ENCODE measurements at places on chromosomes 1 and 21.

- peak; percentile 51 for DNase-seq
Measured at GRCh38 chr1:216456682-216457081, 33.4 kb upstream of the USH2A start.

GRCh38 chr1:38246955-38247952 lies 200.7 kb upstream of the POU3F1 start:
- no peak for DNase-seq

DNA sequence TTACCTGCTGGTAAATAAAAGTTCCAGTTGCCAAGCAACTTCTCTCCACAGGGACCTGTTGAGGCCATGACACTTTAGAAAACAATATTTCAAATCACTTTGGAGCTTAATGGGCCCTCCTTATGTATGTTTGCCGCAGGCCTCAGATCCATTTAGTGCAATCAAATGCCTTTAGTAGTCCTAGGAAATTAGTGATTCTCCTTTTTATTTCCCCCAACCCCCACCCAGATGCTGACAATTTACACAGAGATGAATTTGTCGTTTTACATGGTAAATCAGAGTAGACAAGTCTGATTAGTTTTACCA lies 83.6 kb downstream of the CLIC4 start:
- no peak for DNase-seq

- no peak for DNase-seq
Measured at GRCh38 chr1:56286956-56287355, 292.4 kb downstream of the PLPP3 start.

DNA sequence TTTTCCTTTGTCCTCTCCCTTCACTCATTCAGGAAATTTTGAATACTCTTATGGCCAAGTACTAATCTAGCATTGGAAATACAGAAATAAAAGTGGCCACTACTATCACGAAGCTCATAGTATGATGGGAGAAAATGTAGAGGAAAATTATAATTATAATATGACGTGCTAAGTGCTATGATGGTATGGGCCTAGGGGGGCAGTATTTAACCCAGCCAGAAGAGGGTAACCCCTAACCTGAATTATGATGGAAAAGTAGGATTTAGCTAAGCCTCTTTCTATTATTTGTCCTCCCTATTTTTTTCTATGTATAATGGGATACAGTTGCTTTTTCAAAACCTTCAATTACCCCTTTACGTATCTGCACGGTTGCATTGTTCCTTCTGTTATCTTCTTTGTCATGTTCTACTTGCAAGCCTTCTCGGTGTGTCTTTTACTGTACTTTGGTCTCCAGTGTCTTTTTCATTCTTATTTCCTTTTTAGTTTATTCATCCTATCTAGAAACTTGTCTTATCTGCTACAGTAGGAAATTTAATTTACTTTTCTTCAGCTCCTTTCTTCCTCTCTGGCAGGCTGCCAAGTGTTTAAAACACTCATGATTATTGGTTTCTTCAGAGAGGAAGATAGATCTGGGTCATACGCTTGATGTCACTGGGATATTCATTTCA lies 88.8 kb upstream of the GPR52 start:
- DNase-seq = no peak

DNA sequence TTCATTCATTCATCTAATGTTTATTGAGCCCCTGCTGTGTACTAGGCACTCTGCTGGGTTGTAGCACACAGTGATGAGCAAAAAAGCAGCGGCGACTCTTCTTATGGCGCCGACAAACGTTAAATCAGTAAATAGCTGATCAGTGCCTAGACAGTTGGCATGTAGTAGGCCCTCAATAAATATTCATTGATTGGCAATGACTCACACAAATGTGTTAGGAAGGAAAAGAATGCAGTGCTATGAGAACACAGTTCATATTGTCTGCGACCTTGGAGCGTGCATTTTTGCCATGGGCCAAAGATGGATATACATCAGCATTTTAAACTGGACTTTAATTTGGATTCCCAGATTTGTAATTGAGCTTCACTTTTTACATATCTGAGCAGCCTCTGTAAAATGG lies 52.0 kb downstream of the PRDM2 start:
- DNase-seq = no peak

DNA sequence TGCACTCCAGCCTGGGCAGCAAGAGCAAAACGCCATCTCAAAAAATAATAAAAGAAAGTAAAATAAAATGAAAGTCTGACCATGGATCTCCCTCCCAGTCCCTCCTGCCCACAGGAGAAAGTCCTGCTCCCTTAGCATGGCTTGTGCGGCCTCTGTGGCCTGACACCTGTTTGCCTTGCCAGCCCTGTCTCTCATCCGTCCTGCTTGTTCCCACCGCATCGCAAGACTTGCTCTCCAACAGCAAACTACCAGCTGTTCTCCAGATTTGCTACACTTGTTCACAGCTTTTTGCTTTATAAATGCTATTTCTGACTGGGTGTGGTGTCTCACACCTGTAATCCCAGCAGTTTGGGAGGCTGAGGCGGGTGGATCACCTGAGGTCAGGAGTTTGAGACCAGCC lies 2.7 kb downstream of the ETV3L start:
- no peak for DNase-seq

GRCh38 chr21:43811262-43812105 lies 22.1 kb downstream of the RRP1 start:
- DNase-seq = no peak

GRCh38 chr1:203860396-203861025 lies 888 bp upstream of the SNRPE start:
- DNase-seq = peak; percentile 82

DNA sequence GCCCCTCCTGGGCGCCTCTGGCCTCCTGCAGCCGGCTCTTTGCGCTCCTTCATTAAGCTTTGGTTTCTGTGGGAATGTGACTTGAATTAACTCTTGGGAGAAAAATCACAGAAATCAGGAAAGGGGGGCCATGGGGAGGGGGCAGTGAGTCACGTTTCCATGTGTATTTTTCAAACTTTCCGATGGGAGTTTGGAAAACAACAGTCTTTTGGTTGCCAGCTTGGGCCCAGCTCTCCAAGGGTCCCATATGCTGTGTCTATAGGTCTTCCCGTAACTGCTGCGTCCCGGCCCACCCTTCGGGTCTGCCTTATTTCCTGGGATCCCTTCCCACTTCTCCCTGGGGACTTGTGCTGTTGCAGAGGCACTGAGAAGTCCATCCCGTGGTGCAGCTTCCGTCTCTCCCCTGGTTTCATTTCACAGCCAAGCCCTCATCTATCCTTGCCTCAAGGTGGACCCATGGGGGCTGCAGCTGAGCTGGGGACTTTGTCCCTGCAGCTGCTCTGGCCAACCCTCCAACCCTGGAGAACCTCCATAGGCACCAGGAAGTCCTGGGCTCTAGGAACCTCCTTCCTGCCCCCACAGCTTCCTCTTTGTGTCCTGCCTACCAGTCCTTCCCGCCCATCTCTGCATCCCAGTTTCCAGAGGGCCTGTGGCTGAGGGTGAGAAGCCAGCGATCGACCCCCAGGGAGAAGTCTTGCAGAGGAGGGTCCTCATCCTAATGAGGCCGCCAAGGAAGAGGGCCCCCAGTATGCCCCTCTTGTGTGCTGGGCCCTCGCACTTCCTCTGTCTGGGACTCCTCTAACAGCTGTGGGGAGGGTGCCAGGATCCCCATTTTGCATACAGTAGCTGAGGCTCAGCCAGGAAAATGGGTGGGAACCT lies 11.6 kb upstream of the LMNA start:
- no peak for DNase-seq

DNA sequence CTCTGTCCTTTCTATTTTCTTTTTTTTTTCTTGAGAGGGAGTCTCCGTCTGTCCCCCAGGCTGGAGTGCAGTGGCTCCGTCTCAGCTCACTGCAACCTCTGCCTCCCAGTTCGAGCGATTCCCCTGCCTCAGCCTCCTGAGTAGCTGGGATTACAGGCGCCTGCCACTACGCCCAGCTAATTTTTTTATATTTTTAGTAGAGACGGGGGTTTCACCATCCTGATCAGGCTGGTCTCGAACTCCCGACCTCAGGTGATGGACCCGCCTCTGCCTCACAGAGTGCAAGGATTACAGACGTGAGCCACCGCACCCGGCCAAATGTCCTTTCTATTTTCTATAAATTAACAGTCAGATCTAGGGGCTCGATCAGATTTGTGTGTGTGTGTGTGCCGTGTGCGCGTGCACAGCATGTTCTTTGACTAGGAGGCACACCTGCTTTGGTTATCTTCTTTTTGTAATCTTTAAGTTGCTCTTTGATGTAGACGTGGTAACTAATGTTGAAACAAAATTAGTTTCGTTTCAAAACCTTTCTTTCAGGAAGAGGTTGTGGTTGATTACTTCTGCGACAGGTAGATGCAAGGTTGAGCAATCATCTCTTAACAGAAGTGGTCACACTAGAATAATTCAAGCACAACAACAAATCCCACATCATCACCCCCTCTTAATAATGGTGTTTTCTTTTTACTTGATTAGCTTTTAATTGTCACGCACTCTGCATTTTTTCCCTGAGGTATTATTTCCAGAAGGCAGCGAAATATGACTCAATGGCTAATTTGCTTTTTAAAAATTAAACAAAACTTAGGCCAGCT lies 779 bp upstream of the DEGS1 start:
- peak; percentile 26 for DNase-seq

- DNase-seq = no peak
Measured at GRCh38 chr21:16978309-16978895, 534.4 kb upstream of the CXADR start.

DNA sequence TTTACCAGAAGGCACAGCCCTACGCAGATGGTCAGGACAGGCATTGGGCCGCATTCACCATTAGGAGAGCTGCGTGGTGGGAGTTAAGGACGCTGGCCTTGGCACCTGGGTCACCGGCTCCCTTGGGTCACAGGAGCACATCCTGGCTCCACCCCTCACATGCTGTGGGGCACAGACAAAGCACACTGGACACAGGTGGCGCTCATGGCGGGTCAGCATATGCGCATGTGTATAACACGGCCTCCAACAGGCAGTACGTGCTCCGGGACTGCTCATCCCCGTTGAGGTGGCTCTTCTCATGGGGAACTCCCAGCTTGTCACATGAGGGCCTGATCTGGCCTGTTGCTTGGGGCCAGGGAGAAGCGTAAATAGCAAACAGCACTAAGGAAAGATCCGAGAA lies 25.0 kb downstream of the PGBD5 start:
- no peak for DNase-seq

DNA sequence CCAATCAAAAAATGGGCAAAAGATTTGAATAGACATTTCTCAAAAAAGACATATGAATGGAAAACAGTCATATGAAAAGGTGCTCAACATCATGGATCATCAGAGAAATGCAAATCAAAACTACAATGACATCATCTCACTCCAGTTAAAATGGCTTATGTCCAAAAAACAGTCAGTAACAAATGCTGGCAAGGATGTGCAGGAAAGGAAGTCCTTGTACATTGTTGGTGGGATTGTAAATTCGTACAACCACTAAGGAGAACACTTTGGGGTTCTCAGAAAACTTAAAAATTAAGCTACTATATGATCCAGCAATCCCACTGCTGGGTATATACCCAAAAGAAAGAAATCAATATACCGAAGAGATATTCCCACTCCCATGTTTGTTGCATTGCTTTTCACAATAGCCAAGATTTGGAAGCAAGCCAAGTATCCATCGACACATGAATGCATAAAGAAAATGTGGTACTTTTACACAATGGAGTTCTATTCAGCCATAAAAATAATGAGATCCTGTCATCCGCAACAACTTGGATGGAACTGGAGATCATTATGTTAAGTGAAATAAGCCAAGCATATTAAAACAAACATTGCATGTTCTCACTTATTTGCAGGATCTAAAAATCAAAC lies 17.9 kb downstream of the GBP5 start:
- no peak for DNase-seq

GRCh38 chr1:115183721-115184259 lies 94.5 kb upstream of the TSPAN2 start:
- no peak for DNase-seq

DNA sequence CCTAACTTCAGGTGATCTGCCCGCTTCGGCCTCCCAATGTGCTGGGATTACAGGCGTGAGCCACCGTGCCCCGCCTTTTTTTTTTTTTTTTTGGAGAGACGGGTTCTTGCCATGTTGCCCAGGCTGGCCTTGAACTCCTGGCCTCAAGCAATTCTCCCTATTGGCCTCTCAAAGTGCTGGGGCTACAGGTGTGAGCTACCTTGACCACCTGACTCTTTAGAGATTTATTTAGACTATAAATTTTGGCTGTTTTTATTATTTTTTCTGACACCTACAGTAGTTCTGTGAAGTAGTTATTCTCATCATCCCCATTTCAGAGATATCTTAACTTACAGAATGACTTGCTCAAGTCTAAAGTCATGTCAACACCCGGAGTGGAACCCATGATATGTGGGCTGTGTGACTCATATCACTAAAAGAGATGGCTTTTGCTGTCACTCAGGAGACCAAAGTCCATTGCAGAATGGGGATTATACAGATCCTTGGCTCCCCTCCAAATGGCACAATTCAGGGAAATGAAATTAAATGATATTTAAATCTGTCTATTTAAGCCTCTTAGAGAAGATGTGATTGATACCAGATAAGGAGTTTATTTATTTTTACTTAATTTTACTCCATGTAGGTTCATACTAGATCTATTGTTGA lies 93.2 kb downstream of the CTH start:
- no peak for DNase-seq

GRCh38 chr21:15840406-15840805 lies 110.6 kb downstream of the USP25 start:
- DNase-seq = no peak

GRCh38 chr1:193589597-193590040 lies 403.2 kb upstream of the B3GALT2 start:
- peak; percentile 18 for DNase-seq

DNA sequence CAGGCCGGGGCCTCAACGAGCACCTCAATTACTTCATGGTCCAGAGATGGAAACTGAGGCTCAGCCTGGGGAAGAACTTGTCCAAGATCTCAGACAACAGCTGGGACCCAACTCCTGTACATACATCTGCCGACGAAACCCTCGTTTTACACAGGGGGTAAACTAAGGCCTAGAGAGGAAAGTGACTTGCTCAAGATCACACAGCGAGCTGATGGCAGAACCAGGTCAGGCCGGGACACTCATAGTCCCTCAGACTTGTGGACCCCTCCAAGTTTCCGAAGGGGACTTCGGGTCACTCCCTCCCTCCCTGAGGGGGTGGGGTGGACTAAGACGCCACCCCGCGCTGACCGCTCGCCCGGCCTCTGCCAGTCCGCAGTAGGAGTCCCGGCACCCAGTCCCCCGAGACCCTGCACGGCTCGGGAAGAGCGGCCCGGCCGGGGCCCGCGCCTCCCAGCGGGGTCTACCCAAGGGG lies 430 bp downstream of the WASF2 start:
- DNase-seq = no peak

DNA sequence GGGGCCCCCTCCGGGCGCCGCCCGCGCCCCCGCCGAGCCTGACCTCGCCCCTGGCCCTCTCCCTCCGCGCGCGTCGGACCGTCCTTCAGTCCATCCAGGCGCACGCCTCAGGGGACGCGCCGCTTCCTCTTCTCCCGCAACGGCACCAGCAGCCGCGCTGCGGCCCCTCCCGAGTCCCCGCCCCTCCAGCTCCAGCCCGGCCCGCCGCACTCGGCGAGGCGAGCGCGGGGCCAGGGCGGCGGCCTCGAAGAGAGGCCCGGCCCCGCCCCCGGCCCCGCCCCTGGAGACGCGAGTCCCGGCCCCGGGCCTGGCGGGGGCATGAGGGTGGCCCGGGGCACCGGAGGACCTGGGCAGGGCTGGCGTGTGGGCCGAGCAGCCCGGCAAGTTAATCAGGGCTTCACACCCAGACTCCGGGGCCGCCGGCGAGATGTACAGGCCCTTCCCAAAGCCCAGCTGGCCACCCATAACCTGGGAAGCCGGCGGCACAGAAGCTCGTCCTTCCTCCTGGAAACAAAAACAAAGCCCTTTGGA lies at the start of gene IGSF3:
Gene IGSF3, minus strand, starts transcription at position 159 of the 531 bp plus-strand sequence. CDS start 1,407 bp downstream, outside the sequence.
- DNase-seq = peak; percentile 74

- no peak for DNase-seq
Measured at GRCh38 chr1:24770881-24771280, 25.6 kb downstream of the CLIC4 start.

- DNase-seq = no peak
Measured at GRCh38 chr1:93522721-93523120, 74.8 kb downstream of the FNBP1L start.

Data from RWPE1 (cell line).